NCI-H1417 treated with DMSO at 0.1 percent for 48 hours (cell line): ENCODE measurements at places on chromosomes 7 and 10.

DNA sequence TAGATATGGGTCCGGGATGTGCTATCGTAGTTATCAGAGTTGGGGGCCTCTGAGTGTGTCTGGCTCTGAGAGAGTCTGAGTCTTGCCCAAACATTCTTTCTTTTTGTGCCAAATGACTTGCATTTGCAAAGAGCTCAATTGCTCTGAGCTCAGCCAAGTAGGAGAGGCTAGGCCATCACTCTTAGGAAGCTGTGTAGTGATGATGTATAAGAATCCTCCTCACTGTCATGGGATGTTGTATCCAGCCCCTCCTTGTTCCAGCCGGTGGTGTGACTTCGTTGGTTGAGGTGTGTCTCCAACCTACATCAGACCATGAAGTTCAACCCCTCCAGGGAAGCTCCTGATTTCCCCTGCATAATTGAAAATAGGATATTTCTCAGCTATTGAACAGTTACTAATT lies 97.5 kb upstream of the NPS start:
- DNase-seq: no peak

- DNase-seq: no peak
These were observed 109.2 kb downstream of the ANK3 start for GRCh38 chr10:60280475-60280874.

GRCh38 chr10:21888959-21889358 lies 114.6 kb downstream of the DNAJC1 start:
- DNase-seq: no peak

DNA sequence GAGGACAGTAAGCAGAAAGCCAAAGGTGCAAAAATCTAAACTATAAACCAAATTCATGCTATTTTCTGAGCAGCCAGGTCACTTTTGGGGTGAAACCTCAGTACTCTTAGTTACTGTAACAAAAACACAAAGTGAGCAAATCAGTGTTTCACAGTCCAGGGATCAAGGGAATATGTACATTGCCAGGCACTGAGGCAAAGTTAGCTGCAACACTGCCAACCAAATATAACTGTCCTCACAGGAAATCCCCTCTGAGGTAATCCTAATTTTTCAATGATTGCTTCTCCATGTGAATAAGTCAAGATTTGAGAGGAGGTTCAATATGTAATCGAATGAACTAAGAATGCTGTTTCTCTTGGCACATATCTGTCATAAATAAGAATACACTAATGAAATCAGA lies 229.7 kb downstream of the TSPAN12 start:
- DNase-seq: no peak

GRCh38 chr10:86250399-86250798 lies 116.2 kb downstream of the GRID1 start:
- no peak for DNase-seq

DNA sequence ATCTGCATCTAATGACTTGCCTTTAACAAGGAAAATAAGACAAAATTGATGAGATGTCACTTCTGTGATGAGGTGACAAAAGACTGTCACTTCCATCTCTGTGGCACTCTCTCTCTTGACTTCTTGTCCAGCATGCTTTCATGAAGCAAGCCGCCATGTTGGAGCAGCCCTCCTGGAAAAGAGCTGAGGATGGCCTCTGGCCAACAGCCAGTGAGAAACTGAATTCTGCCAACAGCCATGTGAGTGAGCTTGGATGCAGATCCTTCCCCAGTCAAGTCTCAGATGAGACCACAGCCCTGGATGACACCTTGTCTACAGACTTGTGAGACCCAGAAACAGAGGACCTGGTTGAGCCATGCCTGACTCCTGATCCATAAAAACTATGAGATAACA lies 412.6 kb upstream of the SHH start:
- no peak for DNase-seq

GRCh38 chr10:34319197-34319846 lies 495.8 kb downstream of the PARD3 start:
- peak; percentile 86 for DNase-seq

DNA sequence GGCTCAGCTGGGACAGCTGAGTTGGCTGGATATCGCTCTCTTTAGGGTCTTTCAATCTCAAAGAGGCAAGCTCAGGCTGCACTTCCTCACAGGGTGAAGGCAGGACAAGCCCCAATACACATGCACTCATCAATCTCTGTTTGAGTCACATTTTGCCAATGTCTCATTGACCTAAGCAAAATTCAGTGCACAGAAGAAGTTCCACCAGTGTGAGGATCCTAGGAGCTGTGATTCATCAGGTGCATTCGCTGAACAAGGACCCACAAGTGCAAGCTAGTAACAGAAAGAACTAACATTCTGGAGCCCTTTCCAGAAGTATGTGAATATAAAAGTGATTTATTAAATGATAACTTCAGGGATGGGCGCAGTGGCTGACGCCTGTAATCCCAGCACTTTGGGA lies 477.2 kb downstream of the GPAM start:
- DNase-seq: no peak

DNA sequence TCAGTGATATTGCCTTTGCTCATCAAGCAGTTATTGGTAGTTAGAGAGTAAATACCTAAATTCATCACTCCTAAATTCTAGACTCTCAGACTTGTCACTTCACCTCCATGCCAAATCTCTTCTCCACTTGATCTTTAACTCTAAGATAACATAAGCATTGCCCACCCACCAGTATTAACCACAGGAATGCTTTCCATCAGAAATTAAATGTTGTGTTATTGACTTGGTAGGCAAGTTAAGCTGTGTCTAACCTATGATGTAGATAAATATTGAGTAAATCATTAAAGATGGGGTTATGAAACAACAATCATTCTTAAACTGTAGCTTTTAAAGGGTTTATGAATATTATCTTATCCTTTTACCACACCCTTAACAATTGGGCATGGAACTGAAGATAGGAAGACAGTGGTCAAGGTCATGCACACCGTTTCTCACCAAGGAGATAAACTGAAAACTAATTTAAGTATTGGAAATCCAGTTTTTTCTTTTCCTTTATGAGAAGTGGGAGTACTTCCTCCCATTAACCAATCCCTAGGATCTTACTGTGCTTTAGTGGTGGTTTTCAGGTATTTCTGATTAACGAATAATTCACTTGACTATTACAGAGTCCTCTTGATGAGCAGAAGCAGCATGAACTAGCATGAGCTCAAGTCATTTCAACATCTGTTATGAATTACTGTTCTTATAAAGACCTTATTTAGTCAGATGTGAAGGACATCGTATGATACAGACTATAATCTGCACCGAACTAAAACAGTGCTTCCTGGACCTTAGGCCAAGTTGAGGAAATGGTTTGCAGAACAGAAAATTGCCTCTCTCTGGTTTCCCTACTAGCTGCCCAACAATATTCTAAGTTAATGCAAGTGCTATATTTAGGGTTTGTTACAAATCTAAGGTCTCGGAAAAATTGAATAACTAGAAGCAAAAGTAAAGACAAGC lies 142.0 kb downstream of the LCOR start:
- DNase-seq: no peak

DNA sequence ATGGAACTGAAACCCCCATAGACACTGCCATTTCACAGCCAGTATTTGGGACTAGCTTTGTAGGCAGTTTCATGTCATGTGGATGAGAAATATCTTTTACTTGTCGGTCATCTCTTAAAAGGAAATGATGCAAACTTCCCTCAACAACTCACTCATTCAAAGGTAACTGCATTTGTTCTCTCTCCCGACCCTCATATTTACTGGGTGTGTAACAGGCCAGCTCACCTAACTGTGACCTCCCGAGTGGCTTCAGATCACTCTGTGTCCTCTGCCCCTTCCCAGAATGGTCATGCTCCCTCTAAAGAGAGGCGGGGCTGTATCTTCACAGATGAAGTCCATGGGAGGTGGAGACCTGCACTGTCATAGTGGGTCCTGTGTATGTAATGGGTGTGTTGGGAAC lies 14.7 kb downstream of the LRRC18 start:
- no peak for DNase-seq

DNA sequence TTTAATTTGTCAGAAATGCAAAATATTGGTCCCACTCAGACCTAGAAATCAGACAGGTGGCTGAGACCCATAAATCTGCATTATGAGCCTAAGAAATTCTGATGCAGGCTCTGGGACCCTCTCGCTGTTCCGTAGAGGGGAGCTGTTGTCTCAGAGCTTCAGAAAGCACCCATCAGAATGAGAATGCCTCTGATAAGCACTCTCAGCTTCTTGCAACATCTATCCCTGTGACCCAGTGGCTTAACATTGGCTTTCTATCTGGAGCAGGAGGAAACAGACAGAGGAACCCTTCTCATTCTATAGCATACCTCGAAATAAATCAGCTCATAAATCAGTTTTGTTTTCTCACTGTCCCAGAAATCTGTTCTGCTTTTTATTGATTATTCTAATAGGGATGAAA lies 184.6 kb upstream of the SP4 start:
- no peak for DNase-seq

DNA sequence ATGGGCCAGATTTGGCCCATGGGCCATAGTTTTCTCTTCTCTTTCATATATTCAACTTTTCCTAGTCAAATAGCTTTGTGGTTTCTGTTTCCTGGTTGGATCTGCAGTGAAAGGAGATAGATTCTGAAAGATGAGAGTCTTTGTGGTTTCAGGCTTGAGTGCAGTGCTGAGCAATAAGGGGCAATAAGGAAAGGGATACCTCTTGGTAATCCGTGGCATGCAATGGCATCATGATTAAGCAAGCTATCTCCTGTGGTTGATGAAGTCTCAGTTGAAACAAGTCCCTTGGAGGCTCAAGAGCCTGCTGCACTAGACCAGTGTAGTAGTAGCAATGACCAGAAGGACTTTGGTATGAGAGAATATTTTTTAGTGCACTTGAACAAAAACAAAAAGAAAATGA lies 187.7 kb upstream of the CNTNAP2 start:
- no peak for DNase-seq

GRCh38 chr7:101951757-101952156 lies 134.3 kb downstream of the CUX1 start:
- DNase-seq: no peak

DNA sequence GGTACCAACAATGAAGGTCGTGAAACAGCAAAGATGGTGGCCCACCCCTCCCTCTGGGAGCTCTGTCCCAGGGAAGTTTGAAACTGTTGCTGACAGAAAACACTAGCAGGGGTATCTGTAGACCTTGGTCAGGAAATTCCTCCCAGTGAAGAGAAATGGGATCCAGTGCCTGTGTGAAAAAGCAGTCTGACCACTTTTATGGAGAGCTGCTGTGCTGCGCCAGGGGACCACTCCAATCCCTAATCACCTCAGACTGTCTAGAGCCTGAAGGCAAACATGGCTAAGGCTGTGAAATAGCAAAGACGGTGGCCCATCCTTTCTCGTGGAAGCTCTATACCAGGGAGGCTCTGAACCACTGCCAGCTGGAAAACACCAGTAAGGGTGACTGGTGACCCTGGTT lies 38.3 kb upstream of the TMEM140 start:
- DNase-seq: no peak
